ENCODE measurements at places on chromosomes 2 and 18. TPM values are rescaled to one million over a fixed set of nuclear protein-coding genes. Genes with fewer than 3 reads are reported as not detected.

The DDX18 gene
- 33.5 TPM for polyA plus RNA-seq

The ELOA2 gene
- not detected for polyA plus RNA-seq

The DSG1 gene
- not detected for polyA plus RNA-seq

The CCDC85A gene
- 4.1 TPM for polyA plus RNA-seq

The ZNF892 gene
- 1.4 TPM for polyA plus RNA-seq

The RTN4 gene
- 406 TPM for polyA plus RNA-seq

The NOL4 gene
- polyA plus RNA-seq = 1.3 TPM

The B3GNT7 gene
- polyA plus RNA-seq = 1.7 TPM

The CPLX4 gene
- not detected for polyA plus RNA-seq

The CCDC141 gene
- polyA plus RNA-seq = 0.20 TPM

The CSRNP3 gene
- polyA plus RNA-seq = 1.8 TPM

The DES gene
- polyA plus RNA-seq = 8,236 TPM

The YIPF4 gene
- polyA plus RNA-seq = 17.2 TPM

The CROCC2 gene
- polyA plus RNA-seq = 0.08 TPM

The BOLL gene
- polyA plus RNA-seq = not detected

The CDH19 gene
- polyA plus RNA-seq = 10.3 TPM

The LRATD1 gene
- polyA plus RNA-seq = 26.2 TPM

The ZBTB7C gene
- 4.6 TPM for polyA plus RNA-seq

The PDCD1 gene
- 0.29 TPM for polyA plus RNA-seq

All from urinary bladder (tissue), 4 donors.